ENCODE measurements at places on chromosomes 13 and 19.

- no peak for DNase-seq
These were observed 501.5 kb downstream of the SUCLA2 start for GRCh38 chr13:47499358-47500150.

DNA sequence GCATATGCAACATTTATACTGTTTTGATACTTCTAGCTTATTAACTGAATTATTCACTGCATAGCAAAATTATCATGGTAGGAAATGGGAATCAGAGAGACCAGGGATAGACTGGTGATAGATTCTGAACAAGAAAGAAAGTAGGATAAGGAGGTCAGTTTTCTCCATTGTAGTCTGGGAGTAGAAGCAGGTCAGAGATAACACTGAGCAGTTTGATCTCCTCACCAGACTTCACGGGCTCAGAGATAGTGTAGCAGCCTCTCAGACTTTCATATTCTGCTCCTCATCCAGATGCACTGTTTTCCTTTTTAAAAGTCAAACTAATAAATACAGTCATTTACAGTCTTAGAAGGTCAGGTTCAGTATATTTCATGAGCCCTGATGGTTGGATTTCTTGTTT lies 56.0 kb upstream of the MYO16 start:
- DNase-seq, result no peak

DNA sequence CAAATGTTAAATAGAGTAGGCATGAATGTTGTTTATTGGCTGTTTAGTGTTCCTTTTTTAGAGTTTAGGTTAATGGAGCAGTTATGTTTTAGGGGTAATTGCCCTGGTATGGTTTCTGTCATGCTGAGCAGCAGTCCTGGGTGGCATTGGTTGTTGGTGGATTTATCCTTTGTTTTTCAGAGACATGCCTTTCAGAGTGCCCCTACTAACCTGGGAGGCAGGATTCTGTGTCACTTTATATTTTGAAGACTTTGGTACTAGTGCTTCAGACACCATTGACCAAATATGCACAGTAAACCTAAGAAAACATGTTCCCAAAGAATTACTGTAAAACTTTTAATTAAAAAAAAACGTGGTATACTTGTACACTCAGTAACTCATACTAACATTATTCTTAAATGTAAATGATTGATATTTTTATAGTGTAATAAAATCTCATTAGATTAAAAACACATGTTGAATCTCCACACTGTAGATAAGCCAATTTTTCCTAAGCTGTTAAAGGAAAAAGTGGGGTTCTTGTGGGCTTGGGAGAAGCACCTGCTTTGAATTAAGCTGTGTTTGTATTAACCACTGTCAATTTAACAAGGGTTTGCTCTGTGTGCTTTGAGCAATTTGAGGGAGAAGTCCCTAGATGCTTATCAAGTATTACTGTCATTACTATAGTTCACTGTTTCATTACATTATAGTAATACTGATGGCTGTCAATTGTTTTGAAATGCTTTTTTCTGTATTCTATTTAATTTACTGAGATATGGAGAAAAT lies 133.2 kb downstream of the LMO7 start:
- DNase-seq, result no peak

DNA sequence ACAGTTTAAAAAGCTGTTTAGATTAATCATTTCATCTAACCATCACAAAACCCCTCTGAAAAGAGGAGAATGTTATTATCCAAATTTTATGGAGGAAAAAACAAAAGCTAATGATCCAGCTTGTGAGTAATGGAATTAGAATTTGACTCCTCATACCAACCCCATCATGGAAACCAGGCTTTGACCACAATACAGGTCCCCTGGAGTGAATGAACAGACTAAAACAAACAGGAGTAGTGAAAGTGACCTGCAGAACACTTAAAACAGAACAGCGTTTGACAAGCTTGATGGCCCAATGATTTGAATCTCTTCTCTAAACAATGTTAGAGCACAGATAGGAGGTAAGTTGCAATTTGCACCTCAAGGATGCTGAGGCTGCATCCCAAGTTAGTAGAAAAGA lies 230.0 kb downstream of the DCT start:
- no peak for DNase-seq

GRCh38 chr13:23467048-23467931 lies 33.8 kb upstream of the SACS start:
- DNase-seq, result no peak

DNA sequence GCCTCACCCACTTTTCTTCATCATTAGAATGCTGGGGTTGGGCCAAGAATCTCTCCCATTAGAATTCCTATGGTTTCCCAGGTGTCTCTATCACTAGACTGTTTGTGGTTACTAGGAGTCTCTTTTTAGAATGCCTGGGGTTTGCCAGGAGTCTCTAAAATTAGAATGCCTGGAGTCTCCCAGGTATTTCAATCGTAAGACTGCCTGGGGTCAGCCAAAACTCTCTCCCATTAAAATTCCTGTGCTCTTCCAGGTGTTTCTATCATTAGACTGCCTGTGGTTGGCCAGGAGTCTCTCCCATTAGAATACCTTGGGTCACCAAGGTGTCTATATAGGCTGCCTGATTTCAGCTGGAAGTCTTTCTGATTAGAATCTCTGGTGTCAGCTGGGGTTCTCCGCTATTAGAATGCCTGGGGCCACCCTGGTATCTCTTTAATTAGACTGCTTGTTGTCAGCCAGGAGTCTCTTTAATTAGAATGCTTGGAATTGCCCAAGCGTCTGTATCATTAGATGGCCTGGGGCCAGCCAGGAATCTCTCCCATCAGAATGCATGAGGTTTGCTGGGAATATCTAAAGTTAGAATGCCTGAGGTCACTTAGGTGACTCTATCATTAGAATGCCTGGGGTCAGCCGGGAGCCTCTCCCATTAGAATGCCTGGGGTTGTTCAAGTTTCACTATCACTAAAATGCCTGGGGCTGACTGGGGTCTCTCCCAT lies 1479.2 kb downstream of the UQCRFS1 start:
- no peak for DNase-seq

DNA sequence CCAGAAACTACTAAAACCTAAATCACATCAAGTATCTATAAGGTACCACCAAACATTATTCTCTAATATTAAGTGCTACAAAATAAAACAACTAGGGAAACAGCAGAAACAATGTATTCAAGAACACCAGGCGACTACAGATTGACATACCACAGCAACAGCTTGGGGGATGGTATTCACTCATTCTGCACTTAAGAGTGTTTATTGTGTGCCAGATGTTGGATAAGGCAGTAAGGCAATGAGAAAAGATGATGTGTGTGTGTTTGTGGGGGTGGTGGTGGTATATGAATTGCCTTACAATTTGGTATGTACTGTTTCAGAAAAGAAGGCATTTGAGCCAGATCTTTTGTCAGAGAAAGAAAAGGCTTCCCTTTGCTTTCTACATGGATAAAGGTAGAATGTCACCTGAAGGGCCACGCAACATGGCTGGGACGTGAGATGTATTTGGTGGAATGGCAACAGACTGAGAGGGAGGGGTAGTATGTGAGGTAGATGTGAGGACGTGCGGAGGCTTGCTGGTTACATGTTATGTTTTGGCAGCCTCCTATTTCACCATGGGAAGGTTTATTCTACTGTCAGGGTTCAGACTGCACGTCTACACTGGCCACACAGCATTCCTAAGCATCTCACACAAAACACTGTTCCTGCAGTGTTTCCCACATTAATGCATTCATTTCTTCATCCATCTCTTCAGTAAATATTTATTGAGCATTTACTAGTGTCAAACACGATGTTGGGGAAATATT lies 300.7 kb downstream of the KLF12 start:
- no peak for DNase-seq

DNA sequence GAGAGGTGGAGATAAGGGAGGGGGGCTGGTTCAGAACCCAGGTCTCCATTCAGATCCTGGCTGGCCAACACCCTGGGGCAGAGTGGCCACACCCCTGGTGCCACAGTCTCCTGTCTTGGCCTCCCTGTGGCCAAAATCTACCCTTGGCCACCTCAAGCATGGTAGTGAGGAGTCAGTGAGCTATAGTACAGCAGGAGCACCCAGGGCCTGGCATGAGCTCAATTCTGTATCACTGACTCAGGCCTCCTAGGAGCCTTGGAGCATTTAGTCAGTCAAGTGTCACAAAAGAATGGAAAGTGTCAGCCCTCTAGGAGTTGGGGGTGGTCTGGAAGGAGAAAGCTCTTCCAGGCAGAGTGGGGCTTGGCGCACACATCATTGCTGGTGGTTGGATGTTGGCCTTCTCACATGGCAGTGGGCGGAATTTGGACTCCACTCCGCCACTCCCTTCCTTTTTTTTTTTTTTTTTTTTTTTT lies 6.6 kb upstream of the CD79A start:
- DNase-seq, result no peak

- no peak for DNase-seq
These were observed 9.2 kb downstream of the MRPS12 start for GRCh38 chr19:38939957-38940356.

DNA sequence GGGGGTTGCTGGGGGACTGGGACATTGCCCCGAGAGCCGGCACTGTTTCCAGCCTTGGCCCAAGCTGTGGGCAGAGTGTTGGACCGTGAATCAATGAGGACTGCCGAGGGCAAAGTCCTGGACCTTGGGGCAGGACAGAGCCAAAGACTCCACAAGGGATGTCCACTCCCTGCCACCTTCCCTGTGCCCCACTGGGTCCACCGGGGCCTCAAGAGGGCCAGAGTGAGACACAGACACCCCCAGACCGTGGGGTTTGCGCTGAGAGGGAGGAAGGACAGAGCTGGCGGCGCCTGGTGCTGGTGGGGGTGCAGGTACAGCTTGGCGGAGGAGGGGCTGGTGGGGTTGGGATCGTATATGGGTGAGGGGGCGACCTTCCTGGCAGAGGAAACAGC lies 11.8 kb downstream of the MAST3 start:
- no peak for DNase-seq

DNA sequence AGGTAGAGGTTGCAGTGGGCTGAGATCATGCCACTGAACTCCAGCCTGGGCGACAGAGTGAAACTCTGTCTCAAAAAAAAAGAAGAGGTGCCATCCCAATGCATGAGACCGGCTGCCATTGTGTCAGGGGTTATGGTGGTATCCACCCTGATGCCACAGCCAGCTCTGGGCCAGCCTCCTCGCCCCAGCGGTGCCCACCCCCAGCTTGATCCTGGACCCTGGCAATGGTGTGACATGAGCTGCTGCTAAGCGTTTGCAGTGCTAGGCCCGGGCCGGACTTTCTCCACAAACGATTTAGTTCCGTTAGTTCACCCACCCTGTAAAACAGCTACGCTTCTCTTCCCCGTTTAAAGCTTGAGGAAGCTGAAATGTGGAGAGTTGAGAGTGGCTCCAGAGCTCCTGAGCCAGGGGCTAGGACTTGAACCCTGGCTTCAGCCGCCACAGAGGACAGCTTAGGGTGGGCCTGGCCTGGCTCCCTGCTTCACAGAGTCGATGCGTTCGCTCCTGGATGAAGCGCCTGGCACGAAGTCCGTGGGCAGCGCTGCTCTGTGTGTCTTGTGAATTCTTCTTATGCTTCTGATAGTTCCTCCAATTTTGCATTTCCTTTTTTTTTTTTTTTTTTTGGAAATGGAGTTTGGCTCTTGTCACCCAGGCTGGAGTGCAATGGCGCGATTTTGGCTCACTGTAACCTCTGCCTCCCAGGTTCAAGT lies 25.5 kb downstream of the NKPD1 start:
- DNase-seq, result no peak

DNA sequence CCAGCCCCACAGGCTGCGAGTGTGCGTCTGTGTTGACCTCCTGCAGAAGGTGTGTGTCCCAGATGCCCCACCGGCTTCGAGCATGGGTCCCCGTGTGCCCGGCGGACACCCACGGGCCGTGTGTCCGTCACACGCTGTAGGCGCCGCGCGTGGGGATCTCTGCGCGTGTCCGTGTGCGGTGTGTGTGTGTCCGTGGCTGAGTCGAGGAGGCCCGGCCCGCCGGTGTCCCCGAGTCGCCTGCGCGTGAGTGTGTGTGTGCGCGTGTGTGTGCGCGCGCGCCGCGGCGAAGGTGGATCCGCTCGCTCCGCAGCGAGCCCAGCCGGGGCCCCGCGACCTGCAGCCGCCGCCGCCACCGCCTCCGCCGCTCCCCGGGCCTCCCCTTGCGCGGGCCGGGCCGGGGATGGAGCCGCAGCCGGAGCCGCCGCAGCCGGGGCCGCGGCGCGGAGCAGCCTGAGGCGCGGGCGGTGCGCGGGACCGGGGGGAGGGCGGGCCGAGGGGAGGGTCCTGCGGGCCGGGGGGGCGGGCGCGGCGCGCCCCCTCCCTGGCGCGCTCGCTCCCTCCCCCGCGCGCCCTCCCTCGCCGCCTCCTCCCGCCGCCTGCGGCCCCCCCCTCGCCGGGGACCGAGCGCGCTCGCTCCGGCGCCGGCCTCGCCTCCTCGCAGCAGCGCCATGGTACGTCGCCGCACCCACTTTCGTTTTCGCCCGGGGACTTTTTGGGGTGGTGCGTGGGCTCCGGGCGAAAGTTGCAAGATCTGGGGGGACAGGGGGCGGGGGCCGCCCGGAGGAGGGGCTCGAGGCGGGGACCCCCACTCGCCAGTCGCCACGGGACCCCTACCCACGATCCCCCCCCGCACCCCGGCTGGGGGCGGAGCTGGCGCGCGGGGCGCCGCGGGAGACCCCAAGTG lies 7.1 kb upstream of the NFIC start:
- DNase-seq, result no peak
